ENCODE measurements at places on chromosomes 3 and 15.

- DNase-seq = no peak
Observed at GRCh38 chr3:54223063-54223462, 100.7 kb downstream of the CACNA2D3 start.

DNA sequence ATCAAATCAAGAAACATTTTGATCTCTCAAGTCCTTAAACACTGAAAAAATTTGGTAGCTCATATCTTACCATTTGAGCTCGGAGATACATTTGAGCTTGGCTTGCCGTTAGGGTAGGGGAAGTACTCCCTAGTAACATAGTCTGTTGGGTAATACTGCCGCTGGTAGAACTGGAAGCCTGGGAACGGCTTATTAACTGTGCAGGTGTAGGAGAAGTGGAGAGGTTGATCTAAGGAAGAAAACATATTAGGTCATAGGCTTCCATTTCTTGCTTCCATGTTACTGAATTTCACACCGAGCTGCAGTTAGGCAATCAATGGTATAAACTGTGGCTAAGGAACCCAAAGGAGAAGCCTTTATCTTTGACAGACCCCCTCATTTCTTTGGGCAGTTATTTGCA lies 32.5 kb downstream of the PHC3 start:
- no peak for DNase-seq

DNA sequence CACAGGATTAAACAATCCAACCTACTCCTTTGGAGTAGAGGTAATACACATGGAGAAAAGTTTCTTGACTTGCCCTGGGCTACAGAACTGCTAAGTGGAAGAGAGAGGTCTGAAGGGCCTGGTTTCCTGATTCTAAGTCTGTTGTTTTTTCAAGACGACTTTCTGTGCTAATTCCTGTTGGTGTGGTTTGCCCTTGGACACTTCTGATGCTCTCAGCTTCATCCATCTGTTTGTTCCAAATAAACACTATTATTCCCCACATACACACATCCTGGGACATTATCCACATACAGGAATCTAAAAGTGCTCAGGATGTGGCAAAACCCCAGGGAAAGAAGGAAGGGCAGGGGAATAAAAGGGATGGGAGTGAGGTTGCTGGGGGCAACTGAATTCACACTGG lies 393.5 kb upstream of the TBL1XR1 start:
- DNase-seq = no peak

- no peak for DNase-seq
Observed at GRCh38 chr3:59812237-59813147, 762.7 kb upstream of the CFAP20DC start.

GRCh38 chr15:80459380-80459779 lies 55.2 kb downstream of the ARNT2 start:
- DNase-seq = no peak

DNA sequence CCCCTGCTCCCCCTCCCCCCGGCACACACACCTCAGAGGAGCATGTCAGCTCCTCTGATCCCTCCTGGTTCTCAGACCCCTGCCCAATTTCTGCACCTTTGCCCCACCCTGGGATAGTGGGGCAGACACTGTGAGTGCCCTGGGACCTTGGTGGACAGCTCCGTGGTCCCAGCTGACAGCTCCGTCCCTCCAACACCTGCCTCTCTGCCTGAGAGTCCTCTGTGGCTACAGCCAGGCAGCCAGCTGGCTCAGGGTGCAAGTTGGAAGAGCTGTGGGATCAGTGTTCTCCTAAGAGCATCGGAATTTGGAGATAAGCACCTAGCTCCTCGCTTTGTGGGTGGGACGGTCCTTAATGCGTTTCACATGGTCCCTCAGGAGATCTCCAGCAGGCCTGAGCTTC lies 43.7 kb upstream of the PGPEP1L start:
- no peak for DNase-seq

DNA sequence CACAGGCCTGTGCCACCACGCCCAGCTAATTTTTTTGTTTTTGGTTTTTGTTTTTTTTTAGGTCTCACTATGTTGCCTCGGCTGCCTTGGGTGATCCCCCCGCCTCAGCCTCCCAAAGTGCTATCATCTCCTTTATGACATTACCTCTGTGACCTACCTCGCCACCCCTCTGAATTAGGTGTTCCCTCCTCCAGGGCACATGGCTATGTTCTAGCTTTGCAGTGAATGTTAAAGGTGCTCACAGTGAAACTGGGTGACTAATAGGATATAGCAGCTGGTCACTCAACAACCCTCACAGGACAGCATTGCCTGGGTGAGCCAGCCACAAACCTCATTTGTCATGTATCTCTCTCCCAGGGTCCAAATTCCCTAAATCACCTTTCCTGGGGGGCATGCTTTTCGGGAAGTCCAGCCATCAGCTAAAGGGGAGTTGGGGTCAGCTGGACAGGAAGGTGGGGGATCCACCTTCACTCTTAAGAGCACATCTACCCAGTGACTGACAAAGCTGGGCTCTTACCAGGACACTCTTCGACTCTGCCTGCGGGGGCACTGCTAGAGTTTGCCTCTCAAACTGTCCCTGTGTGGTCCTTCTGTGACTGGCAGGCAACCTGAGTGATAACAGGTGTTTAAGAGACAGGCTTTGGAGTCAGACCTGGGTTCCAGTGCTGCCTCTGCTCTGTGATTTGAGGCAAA lies 1.6 kb upstream of the TTLL3 start:
- peak; percentile 43 for DNase-seq

GRCh38 chr15:57789225-57789624 lies 82.7 kb downstream of the POLR2M start:
- no peak for DNase-seq

GRCh38 chr15:85379403-85380131 lies 836 bp upstream of the AKAP13 start:
- DNase-seq = peak; percentile 23

GRCh38 chr3:61094608-61095007 lies 156.6 kb downstream of the FHIT start:
- DNase-seq = no peak

DNA sequence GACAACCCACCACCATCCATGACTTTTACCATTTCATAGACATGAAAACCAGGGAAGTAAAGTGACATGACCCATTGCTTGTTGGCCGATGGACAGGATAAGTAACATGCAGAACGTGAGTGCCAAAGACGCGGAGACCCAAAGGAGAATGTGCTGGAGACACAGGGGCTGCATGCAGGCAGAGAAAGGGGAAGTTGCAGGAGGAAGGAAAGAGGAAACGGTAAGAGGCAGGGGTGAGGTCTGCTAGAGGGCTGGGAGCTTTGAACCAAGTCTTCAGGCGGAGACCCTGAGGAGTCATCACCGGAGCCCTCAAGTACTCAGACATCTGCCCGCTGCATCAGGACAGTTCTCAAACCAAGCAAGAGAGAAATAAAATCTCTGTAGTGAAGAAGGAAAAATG lies 34.9 kb downstream of the MAGEF1 start:
- no peak for DNase-seq

- no peak for DNase-seq
Observed at GRCh38 chr15:63526401-63526800, 22.0 kb downstream of the USP3 start.

- DNase-seq = no peak
Observed at GRCh38 chr15:48981941-48982340, 18.2 kb upstream of the SHC4 start.

DNA sequence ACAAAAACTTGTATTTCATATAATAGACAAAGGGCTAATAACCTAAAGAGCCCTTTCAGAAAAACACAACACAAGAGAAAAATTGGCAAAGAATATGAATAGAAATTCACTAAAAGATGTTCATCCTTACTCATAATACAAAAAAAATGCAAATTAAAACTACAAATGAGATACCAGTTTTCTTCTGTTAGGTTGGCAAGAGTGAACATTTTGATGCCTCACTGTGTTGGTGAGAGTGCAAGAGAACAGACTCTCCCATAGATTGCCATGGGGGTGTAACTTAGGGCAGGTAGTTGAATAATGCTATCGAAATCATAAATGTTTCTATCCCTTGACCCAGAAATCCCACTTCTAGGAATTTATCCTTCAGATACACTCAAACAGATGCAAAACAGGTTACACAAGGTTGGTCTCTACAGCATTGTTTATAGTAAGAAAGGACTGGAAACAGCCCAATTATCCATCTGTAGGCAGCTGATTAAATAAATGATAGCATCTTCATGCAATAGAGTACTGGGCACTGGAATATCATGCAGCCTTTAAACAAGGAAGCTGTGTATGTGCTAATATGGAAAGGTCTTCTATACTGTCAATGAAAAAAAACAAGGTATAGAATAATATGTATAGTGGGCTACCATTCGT lies 146.3 kb downstream of the TLE3 start:
- no peak for DNase-seq

Measured in stimulated activated CD8-positive, alpha-beta memory T cell treated with anti-CD3 and anti-CD28 coated beads, Interleukin-15, amount 100 ng/mL, for 48 hours (primary cell).